ENCODE measurements at places on chromosomes 1 and 21.

GRCh38 chr21:33546086-33546485, 3.2 kb downstream of the SON start:
- no peak for DNase-seq

DNA sequence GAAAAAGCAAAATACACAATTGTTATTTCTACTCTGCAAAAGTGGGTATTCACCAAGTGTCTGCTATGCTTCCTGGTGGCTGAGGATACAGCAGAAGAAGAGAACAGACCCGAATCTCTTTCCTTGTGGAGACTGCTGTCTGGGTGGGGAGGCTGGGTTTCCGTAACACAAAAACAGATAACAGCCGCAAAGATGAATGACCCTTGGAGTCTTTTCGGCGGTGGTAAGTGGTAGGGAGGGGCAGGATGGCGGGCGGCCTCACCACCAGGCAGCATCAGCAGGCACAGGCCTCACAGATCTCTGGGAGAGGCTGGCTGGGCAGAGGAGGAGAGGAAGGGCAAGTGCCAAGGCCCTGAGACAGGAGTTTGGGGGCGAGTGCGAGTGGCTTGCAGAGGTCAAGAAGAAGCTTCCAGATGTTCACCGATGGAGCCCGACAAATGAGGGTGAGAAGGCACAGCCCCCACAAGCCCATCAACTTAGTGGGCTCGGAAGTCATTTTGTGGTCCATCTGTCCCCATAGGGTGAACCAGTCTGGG, 164.2 kb downstream of the RHOU start:
- DNase-seq: no peak

GRCh38 chr1:17520041-17520440, 19.5 kb upstream of the ARHGEF10L start:
- DNase-seq: peak; percentile 72

DNA sequence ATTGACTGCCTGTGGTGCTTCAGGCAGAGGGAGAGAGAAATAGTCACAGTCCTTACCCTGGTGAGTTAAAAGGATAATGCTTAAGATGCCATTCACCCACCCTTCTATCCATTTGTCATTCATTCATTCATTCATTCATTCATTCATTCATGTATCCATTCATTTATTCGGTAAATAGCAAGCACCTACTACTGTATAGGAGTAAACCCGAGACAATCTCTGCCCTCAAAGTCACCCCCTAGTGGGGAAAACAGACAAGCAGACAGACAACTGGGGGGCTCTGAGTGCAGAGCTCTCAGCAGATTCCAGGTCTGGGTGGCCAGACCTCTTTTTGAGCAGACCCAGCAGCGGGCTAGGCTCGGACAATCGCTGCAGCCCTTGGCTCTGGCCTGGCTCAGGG, 14.1 kb upstream of the ACTL8 start:
- no peak for DNase-seq

- no peak for DNase-seq
Observed at GRCh38 chr1:226394462-226394861, 13.4 kb downstream of the PARP1 start.

- no peak for DNase-seq
Observed at GRCh38 chr1:206702260-206702659, 17.6 kb downstream of the MAPKAPK2 start.

- no peak for DNase-seq
Observed at GRCh38 chr1:157111396-157112165, 12.0 kb upstream of the ETV3L start.

DNA sequence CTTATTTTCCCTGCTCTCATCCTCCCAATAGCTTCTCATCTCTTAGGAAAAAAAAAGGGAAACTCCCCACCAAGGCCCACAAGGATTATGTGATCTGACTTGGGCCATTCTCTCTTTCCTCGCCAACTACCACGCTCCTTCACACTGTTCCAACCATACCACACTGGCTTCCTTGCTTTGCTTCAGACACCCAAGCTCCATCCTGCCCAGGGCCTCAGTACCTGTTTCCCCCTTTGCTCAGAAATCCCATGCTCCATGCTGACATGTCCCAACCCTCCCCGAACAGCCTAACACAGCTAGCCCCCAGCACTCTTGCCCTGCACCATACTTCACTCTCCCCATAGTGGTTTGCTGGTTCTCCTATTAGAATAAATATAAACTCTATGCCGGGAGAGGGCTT, 39.2 kb downstream of the MAB21L3 start:
- DNase-seq: no peak

DNA sequence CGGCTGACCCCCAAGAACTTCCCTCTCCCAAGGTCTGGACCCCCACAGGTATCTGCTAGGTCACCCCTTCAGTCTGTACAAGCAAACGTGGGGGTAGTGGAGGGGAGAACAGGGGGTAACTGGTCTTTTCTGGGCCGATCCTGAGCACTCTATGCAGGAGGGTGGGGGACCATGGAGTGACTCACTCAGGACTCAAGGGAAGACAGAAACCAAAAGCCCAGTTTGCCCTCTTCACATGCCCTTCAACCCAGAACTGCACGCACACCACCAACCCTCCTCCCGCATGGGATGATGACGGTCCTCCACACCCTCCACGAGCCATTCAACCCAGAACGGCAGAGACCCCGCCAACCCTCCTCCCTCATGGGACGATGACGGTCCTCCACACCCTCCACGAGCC, 53.6 kb upstream of the GPR153 start:
- no peak for DNase-seq

- no peak for DNase-seq
Observed at GRCh38 chr21:38788275-38788905, 17.3 kb upstream of the ETS2 start.

GRCh38 chr1:24925082-24925779, 4.8 kb downstream of the RUNX3 start:
- DNase-seq: no peak

- peak; percentile 25 for DNase-seq
Observed at GRCh38 chr1:186848509-186849130, 19.9 kb downstream of the PLA2G4A start.

- no peak for DNase-seq
Observed at GRCh38 chr1:118988186-118989005, at the start of gene TBX15. TSS of gene TBX15 (minus strand) at chr1:118988343. CDS start at chr1:118987795, 548 bp downstream.

DNA sequence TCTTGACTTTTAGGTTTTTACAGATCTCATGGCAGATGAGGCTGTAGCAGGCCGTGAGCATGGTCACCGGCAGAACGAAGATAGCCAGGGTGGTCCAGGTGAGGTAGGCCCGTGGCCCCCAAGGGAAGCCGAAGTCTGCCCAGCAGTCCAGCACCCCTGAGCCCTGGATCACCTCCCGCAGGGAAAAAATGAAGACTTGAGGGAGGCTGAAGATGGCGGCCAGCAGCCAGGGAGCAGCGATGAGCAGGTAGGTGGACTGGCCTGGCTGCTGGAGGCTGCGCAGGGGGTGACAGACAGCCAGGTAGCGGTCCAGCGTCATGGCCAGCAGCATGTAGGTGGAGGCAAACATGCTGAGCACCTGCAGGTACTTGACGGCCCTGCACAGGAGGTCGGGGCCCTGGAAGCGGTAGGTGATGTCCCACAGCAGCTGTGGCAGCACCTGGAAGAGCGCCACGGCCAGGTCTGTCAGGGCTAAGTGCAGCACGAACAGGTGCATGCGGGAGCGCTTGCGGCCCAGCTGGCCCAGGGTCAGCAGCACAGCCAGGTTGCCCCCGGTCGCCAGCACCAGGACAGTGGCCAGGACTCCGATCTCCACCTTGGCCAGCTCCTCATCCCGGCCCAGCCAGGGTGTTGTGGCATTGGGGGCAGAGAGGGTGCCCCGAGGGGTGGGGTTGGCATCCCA, 856 bp downstream of the AVPR1B start:
- no peak for DNase-seq

- no peak for DNase-seq
Observed at GRCh38 chr1:61054601-61054993, 27.8 kb upstream of the NFIA start.

DNA sequence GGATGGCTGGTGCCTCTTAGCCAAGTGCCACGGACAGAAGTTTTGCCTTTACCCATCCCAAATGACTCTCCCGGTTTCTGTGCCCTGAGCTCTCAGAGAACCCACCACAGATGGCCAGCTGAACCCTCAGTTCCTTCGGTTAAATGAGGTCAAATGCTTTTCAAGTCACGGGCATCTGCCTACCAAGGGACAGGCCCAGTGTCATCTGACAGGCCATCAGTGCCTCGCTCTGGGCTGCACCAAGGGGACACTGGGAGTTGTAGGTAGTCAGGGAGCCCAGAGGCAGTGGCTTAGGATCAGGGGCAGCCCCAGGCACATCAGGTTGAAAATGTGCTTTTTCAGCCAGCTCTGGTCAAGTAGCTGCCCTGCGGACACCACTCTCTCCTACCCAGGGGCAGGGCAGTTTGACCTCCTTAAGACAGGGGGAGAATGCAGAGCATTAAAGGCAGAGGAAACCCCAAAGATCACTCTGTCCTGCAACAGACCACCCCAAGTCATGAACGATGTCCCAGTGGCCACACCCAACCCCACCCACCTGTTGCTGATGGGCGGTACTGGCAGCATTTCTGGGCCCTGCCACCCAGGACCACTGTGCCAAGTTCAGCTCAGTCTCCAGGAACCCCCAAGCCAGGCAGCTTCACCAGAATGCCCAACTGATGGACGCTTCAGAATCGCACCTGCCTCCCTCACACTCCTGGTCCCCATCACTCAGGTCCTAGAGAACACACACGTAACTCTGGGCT, 60.7 kb downstream of the CASZ1 start:
- DNase-seq: no peak

DNA sequence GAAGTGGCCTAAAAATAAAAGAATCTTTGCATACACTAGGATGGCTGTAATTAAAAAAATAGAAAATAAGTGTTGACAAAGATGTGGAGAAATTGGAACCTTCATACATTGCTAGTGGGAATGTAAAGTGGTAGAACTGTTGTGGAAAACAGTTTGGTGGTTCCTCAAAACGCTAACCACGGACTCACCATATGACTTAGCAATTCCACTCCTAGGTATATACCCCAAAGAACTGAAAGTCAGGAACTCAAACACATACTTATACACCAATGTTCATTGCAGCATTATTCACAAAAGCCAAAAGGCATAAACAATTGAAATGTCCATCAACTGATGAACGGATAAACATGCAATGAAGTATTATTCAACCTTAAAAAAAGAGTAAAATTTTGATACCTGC, 10.8 kb upstream of the HMGCL start:
- DNase-seq: no peak

DNA sequence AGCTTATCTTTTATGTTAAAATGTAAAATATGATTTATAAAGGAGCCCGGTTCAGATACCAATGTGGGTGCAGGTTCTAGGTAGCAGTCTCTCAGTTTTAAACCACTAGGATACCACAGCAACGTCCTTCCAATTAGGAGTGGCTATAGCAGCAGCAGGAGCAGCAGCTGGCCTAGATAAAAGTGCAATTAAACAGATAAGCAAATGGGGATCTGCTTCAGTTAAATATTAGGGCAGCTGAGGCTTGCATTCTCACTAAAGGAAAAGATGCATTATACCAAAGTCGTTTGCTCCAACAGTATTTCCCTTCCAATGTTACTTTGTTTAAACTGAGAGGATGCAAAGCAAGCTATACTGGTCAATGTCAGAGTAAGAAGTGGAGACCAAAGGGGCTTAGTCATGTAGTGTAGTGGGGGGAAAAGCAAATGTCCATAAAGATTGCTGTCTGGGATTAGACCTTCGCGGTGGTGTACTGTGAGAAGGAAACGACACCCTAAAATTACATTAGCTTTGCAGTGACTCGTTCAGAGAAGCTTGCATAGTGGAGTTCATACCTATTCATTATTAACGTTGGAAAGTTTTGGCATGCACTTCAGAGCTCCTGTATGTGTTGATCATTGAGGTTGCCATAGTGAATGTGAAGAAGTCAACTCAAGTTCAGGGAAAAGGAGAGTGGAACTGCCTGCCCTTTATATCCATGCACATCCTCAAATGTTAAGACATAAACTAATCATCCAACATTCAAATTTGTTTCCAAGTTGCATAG, 272.2 kb downstream of the VAV3 start:
- DNase-seq: no peak

DNA sequence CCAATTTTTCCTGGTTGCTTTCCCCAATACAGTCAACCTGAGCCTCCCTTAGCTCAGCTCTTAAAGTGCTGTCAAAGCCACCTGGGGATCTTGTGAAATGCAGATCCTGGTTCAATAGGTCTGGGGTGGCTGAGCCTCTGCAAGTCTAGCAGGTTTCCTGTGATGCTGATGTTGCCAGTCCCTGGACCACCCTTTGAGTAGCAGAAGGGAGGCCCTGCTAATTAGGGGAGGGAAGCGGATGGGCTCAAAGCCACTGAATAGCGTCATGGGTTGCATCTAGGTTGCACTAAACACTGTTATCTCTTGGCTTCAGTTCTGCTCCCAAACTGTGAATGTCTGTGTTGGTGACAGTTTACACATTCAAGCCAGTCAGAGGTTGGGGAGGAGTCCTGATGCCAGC, 127.2 kb downstream of the KAZN start:
- DNase-seq: no peak

DNA sequence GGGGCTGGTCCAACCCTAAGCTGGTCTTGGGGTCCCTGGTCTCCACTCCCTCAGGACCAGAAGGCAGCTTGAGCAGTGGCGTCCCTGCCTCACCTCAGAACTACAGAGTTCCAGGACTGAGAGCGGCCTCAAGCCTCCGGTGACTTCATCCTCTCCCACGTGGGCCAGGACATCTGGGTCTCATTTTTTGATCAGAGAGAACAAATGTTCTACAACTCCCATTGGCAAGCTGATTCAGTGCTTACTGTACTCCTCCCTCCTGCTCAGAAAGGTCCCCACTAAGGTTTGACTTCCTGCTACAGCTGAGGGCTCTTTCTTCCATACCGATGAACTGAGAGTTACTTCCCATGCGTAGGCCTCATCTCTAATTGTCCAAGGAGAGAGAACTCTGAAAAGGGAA, 78.5 kb downstream of the PLXNA2 start:
- no peak for DNase-seq

DNA sequence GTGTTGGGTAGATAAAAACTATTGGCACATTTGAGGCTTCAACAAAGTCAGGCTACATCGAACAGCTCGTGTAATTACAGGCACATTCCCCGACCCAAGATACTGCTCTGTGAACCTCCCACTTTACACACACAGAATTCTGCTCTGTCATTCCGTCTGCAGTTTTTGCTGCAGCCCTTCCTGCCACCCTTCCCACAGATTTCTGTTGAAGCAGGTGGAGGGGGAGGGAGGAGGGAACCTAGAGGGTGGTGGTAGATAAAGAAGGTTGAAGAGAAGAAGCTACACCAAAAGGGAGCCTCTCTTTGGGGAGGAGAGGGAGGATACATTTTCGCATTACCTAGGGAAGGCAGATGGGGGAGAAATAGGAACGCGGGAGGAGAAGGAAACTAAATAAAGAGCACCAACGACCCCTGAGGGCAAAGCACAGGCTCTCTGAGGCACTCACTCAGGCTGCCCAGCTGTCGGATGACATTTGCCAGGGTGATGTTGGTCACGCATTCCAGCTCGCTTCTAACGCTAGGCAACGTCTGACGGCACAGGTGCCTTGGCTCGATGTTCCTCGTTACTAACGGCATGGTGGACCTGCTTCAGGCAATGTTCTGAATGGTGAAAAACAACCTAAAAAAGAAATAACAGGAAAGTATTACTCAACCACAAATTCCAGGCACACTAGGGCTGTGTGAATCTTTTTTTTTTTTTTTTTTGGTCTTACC, 36.0 kb downstream of the GPR3 start:
- DNase-seq: no peak

GRCh38 chr1:214363386-214363785, 82.4 kb downstream of the SMYD2 start:
- DNase-seq: no peak

- peak; percentile 24 for DNase-seq
Observed at GRCh38 chr1:177959811-177960515, 9.9 kb downstream of the SEC16B start.

All from NCI-H226 (cell line).